ENCODE measurements at places on chromosomes 4 and X.

- DNase-seq: no peak
Measured at GRCh38 chrX:79117078-79117477, 27.4 kb upstream of the GPR174 start.

GRCh38 chrX:46228389-46228788 is 316.8 kb downstream of the ZNF674 start:
- DNase-seq: no peak

GRCh38 chr4:158704274-158704673 is 18.9 kb downstream of the PPID start:
- DNase-seq: no peak

DNA sequence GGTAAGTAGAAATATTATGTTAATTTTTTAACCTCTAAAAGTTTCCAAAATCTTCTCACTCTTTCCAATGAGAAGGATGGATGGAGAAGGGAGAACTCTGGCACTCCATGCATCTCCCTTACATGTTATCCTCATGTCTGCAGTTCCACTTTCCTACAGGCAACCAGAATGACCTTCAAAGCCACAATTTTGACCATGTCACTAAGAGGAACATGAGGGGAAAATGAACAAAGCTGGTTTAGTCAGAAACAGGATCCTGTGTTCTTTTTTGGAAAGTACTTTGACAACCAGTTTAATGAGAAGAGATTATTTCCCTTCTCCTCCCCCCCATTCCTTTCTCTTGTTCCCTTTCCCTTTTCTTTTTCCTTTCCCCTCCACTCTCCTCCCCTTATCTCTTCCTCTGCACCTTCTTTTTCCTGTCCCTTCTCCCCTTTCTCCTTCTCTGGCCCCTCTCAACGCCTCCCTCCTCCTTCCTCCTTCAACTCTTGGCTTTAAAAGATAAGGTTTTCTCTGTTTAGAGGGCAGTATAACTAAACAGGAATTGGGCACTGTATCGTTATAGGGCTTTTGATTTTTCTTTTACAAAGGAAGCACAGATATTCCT is 42.5 kb downstream of the DTHD1 start:
- DNase-seq: no peak

DNA sequence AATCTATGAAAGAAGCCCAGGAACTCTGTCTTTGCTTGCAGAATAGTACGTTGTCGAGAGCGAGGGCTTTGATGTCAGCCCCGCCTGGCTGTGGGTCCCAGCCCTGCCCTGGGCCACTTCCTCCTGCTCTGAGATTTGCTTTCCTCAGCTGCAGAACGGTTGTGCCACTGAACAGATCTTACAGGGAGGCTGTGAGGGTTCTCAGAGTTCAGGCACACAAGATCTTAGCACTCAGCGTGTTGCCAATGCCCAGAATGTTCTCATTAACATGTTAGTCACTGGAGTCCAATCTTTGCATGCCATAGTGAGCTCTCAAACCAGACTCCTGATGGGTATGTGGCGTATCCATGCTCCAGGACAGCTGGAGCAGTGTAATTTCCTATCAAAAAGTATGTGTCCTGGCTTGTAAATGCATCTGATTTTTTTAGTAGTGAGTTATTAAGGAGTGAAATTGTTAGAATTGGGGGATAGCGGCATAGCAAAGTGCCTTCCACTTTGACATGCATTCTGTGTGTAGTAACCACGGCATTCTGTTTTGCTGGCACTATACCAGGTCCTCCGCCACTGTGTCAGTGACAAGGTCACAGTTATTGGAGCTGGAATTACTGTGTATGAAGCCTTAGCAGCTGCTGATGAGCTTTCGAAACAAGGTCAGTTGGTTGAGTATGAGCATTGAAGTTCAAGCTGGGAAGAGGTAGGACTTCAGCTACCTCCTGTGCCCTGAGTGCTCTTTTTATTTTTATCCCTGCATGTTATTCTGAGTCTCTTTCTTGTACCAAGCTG is 31.6 kb downstream of the TKTL1 start:
- DNase-seq: no peak

GRCh38 chr4:144599621-144600020 is 46.3 kb upstream of the HHIP start:
- no peak for DNase-seq

DNA sequence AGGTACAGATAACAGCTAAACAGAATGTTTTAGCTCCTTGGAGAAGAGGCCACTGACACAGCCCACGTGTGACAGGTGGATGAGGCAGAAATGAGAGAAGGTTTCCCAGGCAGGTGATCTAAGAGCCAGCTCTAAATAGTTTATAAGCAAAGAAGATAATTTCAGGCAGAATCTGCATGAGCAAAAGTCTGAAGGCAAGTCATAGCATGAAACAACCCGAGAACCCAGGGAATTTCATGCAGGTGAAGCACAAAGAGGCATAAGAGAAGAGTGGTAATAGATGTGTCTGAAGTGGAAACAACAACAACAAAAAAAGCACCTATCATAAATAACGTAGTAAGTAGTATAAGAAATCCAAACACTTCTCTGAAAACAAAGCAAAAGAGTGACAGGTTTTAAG is 275.8 kb upstream of the CPEB2 start:
- no peak for DNase-seq

DNA sequence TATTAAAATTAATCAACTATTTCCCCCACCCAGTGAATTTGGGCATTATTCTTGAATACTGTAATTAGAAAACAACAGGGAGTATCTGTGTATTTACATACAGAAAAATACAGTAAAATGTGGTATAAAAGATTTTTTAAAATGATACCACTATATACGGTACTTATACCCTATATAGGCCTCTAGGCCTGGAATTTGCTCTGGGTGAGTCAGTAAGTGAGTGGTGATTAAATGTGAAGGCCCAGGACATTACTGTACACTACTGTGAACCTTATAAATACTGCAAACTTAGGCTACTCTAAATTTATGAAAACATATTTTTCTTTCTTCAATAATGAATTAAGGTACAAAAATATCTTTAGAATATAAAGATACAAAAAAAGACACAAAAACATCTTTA is 6.3 kb upstream of the CSN3 start:
- DNase-seq: no peak

GRCh38 chrX:74422576-74423288 is 1.4 kb downstream of the SLC16A2 start:
- DNase-seq: no peak

DNA sequence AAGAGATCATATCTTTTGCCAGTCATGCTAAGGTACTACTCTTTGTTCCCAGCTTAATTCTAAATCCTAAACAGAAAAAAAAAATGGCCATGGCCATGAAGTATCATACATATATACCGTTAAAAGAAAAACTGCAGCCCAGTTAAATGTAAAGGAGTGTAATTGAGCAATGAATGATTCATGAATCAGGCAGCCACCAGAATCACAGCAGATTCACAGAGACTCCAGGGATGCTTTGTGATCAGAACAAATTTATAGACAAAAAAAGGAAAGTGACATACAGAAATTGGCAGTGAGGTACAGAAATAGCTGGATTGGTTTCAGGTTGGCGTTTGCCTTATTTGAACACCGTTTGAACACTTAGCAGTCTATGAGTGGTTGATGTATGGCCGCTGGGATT is 42.1 kb upstream of the PDGFC start:
- no peak for DNase-seq

DNA sequence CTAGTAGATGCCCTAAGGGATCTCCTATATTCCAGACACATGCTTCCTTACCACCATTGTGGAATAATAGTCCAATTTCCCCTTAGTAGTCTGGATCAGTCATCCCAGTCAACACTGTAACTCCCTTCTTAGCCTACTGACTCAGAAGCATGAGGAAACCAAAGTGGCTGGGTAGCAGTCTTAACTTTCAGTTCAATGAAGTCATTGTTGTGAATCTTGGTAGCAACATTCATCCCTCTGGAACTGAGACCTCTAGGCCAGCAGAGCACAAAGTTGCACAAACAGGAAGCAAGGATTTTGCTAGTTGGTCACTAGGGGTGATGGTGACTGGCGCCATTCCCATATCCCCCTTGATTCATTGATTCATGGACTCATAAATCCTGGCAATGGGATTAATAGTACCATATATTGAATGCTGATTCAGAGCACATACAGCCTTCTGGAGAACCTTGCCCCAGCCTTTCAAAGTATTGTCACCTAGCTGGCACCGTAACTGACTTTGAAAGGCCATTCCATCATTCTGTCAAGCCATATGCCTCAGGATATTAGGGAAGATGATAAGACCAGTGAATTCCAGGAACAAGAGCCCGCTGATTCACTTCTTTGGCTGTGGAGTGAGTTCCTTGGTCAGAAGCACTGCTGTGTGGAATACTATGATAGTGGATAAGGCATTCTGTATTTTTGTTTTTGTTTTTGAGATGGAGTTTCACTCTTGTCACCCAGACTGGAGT is 19.7 kb upstream of the GPAT3 start:
- DNase-seq: no peak

GRCh38 chrX:131843987-131844386 is 179.1 kb upstream of the STK26 start:
- no peak for DNase-seq

DNA sequence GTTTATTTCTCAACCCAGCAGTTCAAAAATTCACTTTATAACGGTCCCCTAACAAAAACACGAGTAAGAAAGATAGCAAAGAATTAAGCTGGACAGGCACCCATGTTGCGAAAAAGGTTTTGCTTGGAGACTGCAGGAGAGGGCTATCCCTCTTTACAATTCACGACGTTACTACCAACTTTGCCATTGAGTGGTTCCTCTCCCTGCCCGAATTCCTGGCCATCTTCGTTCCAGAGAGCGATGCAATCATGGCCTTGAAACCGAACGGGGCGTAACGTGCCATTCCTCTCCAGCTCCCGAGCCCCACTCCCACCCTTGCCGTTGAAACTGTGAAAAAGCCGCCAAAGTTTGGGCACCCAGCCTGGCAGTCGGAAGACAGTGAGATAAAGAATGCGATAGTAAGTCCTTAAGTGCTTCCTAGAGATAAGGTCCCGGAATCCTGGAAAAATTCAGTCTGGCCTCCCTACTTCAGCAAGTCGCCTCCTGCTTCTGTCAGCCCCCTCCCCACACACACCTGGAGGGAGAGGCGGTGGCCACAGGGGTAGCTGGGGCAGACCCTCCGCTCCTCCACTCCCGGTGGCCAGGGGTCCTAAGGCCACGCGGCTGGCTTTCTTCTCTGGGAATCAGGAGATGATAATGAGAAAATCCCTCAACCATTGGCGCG is 65.2 kb downstream of the FBXO8 start:
- no peak for DNase-seq

- no peak for DNase-seq
Measured at GRCh38 chr4:177558995-177559394, 116.8 kb upstream of the AGA start.

DNA sequence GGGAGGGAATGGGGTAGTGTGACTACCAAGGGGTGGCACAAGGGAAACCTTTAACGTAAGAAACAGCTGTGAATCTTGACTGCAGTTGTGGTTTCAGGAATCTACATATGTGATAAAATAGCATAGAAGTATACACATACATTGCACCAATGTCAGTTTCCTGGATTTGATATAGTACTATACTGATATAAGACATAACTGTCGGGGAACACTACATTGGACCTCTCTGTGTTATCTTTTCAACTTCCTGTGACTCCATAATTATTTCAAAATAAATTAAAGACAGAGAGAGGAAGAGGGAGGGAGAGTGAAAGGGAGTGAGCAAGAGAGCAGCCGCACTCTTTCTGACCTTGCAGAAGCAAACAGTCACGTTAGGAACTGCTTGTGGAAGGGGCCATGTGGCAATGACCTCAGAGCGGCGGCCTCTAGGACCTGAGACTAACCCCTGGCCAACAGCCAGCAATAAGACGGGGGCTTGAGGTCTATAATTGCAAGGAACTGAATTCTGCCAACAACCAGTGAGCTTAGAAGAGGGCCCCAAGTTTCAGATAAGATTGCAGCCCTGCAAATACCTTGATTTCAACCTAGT is 47.4 kb downstream of the NALF2 start:
- no peak for DNase-seq

DNA sequence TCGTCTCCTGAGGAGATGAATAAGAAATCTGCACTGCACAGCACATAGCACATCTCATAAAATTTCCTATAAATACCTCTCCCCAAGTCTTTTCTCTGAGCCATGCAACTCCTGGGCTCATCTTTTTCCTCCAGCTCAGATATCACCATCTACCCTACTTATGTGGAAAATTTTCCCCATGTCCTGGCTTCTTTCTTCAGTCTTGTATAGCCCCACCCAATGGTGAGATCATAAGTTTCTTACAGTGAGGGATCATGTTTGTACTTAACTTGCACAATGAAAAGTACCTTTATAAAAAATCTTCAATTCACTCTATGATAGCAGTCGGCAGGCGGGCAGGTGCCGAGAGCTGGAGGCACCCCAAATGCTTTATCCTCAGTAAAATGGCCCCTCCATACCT is 198.6 kb upstream of the S100G start:
- DNase-seq: no peak

DNA sequence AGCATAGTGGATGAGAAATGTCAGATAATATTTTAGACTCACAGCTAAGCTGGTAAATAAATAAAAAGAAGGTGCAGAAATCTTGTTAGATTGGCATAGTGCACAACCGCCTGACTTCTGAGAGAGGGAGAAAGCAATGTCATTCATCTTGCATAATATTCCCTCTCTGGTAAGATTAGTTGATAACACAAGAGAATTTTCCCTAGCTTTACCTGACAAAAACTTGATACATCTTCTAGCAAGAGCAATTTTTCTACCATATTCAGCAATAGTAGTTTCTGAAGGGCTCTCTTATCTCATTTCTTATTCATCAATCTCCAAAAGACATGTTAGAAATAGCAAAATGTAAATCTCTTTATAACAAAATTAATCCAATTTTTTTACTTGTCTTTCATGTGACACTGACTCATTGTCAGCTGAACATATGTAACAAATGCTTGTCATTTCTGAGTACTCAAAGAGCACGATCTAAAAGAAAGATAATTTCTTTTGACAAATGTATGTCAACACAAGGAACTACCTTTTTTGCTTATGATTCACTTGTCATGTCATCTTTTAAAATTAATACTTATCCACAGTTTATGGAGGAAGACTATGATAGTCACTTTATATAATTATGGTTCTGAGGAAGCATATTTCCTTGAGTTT is 240.0 kb downstream of the ARAP2 start:
- DNase-seq: no peak

DNA sequence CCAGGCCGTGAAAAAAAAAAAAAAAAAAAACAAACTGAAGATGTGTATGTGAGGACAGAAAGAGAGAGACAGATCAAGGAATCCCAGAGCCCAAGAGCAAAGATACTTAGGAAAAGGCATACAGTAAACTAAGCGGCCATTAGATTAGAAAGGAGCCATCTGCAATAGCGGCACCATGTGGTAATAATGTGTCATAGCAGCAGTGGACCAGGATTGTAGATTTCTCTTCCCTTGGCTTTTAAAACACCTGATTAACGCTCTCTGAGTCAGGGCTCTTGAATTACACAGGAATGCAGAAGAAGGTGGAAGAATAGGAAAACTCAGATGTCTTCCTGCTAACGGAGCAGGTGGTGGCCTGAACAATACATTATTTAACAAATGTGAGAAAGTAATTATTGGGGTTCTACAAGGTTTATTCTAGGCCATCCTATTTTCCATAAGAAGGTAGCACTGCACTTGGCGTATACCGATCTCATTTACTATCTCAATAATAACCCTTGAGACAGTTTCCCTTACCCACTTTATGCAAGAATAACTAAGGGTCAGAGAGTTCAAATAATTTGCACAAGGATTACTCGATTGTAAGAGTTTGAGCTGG is 182.7 kb downstream of the KCNIP4 start:
- no peak for DNase-seq
